HTR-8/SVneo (cell line): ENCODE measurements at places on chromosomes 3 and 15.

DNA sequence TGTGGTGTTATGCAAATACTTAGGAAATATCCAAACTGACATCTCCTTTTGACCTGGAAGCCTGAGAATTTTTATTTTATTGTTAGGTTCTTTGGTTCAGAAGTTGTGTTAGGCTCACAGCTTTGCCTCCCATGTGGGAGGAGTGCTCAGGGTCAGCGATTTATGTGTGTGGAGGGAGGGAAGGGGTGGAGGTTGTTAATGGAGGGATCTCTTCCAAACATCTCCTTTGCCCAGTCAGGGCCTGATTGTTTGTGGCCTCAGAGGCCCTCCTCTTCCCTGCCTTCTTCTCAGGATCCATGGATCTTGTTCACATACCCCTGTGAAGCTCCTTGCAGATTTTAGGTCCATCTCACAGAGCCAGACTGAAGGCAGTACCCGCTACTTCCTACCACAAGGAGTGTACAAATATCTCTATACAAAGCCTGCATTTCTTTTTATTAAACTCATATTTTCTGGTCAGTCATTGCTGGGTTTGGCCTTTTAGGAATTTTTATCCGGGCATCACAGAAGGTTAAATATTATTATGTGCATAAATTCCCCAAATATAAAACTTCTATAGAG lies 40.3 kb downstream of the BBX start:
- no peak for DNase-seq

DNA sequence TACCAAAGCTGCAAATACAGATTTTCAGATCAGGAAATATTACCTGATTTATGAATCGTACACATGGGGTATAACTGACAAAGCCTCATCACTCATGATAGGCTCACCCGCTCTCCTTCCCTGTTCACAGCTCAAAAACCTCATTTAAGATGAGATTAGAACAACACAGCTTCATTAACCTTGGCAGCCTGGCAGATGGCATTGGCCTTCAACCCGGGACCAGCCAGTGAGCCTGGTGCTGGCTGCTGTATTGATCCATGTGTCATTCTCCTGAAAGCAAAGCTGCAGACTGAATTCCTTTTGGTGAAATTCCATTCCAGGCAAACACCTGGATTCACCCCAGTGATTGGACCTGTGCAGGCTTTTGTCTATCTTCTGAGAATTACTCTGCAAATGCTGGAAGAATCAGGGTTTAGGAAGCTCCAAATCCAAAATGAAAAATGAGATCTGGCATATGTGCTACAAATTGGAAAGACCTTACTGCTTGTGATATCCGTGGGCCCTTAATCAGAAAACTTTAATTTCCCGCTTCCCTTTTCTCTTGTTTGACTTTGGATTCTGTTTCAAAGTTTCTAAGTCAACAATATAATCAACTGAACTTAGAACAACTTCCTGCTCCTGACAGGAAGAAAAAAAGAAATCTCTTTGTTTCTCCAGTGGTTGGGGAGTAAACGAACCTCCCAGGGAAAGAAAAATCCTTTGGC lies 189.1 kb upstream of the KBTBD8 start:
- no peak for DNase-seq

GRCh38 chr3:195696632-195697278 lies 24.0 kb upstream of the MUC20 start:
- no peak for DNase-seq

- DNase-seq: no peak
Observed at GRCh38 chr3:66303491-66303901, 82.7 kb downstream of the SLC25A26 start.
